ENCODE measurements at places on chromosomes 3 and 15.

DNA sequence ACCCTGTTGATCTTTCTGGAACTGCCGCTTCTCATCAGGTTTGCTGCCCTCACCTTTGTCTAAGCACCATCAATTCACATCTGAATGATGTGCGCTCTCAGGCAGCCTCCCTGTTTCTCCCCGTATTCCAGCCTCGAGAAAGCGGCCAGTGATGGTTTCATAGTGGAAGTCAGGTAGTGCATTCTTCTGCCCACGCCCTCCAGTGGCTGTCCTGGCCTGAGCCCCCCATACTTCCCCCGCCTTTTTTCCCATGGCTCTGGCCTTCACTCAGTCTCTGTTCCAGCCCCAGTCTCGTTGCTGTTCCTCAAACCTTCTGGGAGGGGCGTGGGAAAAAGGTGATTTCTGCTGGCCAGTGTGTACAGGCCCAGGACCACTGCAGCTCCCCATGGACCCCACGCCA is 101.3 kb downstream of the ASB7 start:
- no peak for DNase-seq

DNA sequence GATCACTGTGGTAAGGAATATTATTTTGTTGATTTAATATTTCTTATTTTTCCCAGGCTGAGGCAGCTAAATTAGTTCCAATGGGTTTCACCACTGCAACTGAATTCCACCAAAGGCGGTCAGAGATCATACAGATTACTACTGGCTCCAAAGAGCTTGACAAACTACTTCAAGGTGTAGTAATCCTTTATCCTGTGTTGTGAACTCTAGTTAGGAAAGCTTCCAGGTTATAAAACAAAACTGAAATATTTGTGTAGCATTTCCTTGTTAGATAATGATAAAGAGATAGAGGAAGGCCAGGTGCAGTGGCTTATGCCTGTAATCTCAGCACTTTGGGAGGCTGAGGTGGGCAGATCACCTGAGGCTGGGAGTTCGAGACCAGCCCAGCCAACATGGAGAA is 11.1 kb downstream of the RAD51 start:
- DNase-seq, result no peak

DNA sequence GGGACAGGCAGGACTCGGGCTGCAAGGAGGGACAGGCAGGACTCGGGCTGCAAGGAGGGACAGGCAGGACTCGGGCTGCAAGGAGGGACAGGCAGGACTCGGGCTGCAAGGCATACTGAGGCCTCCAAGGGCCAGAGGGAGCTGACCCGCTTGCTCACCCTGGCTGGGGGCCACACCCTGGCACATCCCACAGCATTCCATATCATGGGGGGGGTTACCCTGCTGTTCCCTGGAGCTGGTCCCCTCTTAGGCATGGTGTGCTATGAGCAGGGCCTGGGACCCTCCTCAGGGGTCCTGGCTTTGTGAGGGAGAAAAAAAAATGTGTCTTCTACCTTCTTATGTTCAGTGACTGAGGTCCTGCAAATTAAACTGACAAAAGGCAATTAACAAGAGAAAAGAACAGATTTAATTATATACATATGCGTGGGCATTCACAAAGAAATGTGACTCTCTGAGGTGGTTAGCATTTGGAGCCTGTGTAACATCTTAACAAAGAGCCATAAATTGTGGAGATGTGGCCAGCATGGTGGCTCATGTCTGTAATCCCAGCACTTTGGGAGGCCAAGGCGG is 97.6 kb upstream of the ALDH1A3 start:
- no peak for DNase-seq

- no peak for DNase-seq
Measured at GRCh38 chr3:153602801-153603200, 440.8 kb downstream of the RAP2B start.

DNA sequence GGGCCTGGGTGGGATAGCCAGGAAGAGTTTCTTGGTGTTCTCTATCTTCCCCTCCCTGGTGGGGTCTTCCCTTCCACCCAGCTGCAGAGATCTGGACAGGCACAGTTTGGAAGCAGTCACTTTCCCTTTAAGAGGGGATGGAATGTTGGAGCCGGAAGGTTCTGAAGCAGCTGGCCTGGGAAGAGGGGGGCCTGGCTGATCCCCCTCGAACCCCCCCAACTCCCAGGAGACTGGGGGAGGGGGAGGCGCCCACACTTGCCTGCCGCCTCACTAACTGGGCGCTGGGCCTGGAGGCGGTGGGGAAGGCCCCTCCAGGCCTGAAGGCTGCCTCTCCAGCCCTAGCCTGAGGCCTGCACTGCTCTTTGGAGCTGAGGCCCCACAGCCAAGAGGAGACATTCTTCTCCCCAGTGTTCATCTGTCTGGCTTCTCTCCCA is 1.4 kb downstream of the DVL3 start:
- no peak for DNase-seq

Measured in central memory CD4-positive, alpha-beta T cell (primary cell).